ENCODE measurements at places on chromosomes 5 and 9.

DNA sequence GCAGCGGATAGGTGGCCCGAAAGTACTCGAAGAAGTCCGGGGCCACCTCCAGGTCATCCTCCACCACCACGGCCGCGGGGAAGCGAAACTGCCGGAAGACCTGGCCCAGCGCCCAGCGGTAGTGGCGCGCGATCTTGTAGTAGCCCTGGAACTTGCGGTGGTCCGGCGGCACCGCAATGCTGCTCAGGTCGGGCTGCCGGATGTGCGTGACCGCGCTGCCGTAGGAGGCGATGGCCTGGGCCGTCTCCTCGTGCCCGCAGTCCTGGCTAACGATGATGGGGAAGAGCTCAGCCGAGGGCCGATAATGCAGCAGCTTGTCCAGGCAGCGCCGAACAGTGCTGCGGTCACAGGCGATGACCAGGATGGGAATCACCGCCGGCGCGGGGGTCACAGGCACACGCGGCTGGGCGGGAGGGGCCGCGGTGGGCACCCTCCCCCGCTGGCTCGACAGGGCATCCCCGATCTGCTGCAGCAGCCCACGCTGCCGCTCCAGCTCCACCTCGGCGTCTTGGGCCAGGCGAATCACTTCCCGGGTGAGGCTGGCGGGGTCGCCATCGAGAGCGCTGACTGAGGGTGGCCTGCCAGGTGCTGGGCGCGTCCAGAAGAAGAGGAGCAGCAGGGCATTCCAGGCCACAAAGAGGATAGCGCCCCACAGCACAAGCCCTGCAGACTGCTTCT is 10.2 kb downstream of the MGAT1 start:
- DNase-seq, result no peak

GRCh38 chr9:121207371-121207940 is 5.8 kb upstream of the RAB14 start:
- no peak for DNase-seq

DNA sequence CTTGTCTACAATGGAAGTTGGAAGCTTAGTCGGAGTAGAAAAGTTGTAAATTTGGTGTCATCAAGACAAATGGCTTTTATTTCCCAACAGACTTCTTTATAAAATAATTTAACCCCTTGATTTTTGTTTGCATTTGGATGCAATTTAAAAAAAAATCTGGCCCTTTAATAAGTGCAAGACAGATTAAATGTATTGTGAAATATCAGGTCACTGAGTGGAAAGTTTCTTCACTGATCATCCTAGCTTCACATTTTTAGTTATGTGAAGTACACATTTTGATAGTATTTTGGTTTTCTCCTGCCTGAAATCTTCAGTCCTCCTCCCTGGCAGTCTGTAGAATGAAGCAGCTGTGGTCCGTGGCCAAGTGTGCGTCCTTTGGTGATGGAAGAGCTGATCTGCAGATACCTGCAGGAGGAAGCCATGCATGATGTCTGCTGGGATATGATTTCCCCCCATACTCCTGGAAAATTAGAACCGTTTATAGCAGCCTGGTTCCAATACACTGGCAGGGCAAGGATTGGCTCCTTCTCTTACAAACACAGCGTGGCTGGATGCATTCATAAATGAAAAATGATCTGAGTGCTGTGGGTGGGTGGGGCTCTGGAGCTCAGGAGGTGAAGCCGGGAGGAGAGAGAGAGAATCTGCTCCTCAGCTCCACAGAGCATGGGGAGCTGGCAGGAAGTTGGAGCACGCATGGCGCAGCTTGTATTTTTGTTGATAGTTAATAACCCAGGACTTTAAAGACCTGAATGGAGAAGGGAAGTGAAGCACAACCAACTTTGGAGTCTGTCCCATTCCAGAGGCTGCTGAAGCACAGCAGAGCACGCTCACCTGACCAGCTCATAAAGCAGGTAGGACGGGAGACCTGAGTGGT is 238.4 kb downstream of the GOLPH3 start:
- DNase-seq, result no peak

DNA sequence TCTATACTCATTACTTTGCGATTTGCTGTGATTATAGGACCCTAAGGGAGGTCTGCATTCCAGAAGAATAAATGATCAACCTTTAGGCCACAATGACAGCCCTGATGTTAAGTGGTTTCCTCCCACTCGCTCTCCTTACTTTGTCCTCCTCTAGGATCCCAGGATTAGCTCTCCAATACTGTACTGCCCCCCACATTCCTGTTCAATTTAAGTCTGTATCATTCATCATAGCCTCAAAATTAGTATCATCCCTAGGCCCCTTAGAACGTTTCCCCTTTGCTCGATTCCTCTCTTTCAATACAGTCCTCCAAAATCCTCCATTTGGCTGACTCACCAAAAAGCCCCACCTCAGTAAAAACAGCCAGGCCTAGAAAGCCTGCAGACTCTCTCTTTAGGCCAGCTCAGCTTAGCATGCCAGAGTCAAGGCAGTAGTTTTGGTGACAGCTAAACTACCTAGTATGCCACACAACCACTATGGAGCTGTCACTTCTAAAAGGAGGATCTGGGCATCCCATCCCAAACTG is 24.4 kb downstream of the RNF145 start:
- peak; percentile 40 for DNase-seq

DNA sequence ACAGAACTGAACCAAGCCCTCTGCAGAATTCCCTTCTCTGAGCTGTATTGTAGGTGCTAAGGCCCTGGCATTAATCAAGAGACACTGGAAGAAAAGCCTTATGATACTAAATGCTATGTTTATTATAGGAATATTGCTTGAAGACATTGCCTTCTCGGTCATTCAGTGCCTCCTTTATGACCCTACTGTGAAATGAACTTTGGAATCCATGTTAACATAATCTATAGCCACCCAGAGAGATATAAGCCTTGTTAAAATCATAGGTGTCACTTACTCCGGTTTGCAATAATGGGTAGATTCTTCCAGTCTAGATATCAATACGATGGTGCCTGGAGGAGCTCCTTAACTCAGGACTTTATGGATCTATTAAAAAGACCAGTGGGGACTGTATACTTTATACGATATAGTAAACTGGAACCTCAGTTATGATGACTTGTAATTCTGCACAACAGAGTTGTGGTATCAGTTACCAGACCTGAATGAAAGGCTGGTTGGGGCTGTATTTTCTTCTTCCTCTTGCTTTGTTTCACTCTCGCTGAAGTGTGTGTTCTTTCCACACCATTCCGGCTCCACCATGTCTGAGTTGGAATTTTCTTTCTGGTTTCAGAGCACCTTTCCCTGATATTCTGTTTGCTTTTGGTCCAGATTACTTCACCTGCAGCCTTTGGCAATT is 154.5 kb downstream of the DROSHA start:
- DNase-seq, result no peak

- no peak for DNase-seq
Measured at GRCh38 chr9:112271466-112272098, 61.8 kb downstream of the PTBP3 start.

- peak; percentile 48 for DNase-seq
Measured at GRCh38 chr5:142320851-142321560, 3.8 kb downstream of the SPRY4 start.

DNA sequence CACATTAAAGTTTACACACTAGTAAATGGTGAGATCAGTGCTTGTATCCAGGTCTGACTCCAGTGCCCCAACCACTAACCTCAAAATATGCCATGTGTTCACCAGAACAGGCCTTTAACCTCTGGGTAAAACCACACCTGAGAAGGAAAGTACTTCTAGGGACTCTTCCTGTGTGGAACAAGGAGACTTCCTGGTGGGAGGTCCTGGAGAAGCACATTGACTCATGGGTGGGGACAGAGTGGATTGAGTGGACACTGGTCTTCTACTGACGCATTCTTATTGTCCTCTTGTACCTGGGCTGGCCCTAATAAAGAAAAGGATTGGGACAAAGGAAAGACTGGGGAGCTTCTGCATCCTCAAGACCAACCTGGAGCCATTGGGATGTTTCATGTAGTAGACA is 43.4 kb downstream of the ANGPTL2 start:
- no peak for DNase-seq

GRCh38 chr5:136522217-136522956 is 157.0 kb upstream of the TRPC7 start:
- DNase-seq, result no peak

GRCh38 chr5:2102819-2103776 is 220.4 kb upstream of the IRX4 start:
- no peak for DNase-seq
